Activated T-helper 2 cell treated with anti-CD3 and anti-CD28 coated beads, Interferon-gamma antibody, Interleukin-2, Interleukin-4, amounts not matched to agents 10 μg/mL and 5 μg/mL and 100 μg/mL, durations not matched to agents 14 hours and 24 hours and 36 hours (primary cell): ENCODE measurements at places on chromosomes 2 and 18. TPM values are rescaled to one million over a fixed set of nuclear protein-coding genes. Genes with fewer than 3 reads are reported as not detected.

The PLEKHA3 gene
- 28.7 and 29.3 TPM in 2 replicates for total RNA-seq

DNA sequence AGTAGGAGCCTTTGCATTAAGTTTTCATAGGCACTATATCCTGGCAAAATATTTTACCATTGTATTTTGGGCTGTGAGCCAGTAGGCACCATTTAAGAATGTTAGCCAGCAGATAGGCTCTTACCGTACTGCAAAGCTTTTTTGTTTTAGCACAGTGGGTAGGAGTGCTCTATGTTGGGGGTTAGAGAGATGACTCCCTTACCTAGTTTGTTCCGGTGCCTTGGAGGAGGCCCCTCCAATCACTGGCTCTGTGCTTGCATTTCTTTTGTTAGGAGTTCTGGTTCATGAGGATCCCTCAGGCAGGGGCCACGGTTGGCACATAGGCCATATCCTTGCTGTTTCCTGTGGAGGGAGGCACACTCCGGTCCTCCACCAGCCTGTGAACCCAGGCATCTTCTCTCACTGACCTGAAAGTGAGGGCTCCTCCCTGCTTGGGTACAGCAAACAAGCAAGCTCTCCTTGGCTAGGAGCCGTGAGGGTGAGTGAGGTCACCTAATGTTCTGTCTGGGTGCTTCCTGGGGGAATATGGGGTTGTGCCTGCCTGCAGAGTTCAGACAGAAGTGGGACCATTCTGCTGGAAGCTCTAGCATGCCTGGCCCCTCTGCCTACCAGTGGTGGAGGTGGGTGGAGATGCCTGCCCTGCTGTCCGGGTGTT is 29.8 kb downstream of the LTBP1 start:
- no peak for DNase-seq
- H3K36me3 ChIP-seq, result no peaks in the 10 kb centered on the region
- H3K4me3 ChIP-seq, result no peak overlapping the region
- no peak overlapping the region for H3K27ac ChIP-seq

- no peak overlapping the region for H3K4me3 ChIP-seq
- H3K27me3 ChIP-seq, result no peaks in the 10 kb centered on the region
- no peaks in the 10 kb centered on the region for H3K36me3 ChIP-seq
- H3K27ac ChIP-seq, result no peak overlapping the region
- no peaks in the 10 kb centered on the region for H3K4me1 ChIP-seq
Observed at GRCh38 chr2:14778015-14778414, 145.5 kb downstream of the LRATD1 start.

- peaks cover 49% of the 10 kb centered on the region for H3K27me3 ChIP-seq
- H3K4me3 ChIP-seq, result no peak overlapping the region
- H3K27ac ChIP-seq, result no peak overlapping the region
- H3K36me3 ChIP-seq, result no peaks in the 10 kb centered on the region
- H3K4me1 ChIP-seq, result peaks cover 5% of the 10 kb centered on the region
Observed at GRCh38 chr18:79798346-79798998, 734 bp downstream of the KCNG2 start.

DNA sequence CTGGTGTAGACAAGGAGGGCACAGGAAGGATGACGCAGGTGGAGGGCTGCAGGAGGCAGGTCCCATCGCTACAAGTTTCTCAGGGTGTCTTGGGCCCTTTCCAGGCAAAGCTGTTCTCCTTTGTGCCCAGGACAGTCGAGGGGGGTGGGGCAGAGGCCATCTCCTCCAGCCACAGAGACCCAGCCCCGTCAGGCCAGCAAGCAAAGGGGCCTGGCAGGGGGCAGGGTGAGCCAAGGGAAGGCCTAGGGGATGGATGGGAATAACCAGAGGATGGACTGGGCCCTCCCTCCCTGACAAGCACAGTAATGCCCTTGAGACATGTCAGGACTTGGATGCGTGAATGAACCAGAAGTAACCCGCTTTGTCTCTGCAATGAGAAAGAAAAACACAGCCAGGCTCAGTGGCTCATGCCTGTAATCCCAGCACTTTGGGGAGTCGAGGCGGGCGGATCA is 6.3 kb downstream of the TCF23 start:
- no peak for DNase-seq
- peaks cover 4% of the 10 kb centered on the region for H3K27me3 ChIP-seq
- H3K36me3 ChIP-seq, result no peaks in the 10 kb centered on the region
- no peak overlapping the region for H3K4me3 ChIP-seq
- H3K27ac ChIP-seq, result no peak overlapping the region
- peaks cover 6% of the 10 kb centered on the region for H3K4me1 ChIP-seq

- H3K36me3 ChIP-seq, result peaks cover 38% of the 10 kb centered on the region
- H3K4me3 ChIP-seq, result no peak overlapping the region
- DNase-seq, result no peak
- H3K4me1 ChIP-seq, result peaks cover 19% of the 10 kb centered on the region
- no peak overlapping the region for H3K27ac ChIP-seq
Observed at GRCh38 chr2:27912512-27912911, 22.0 kb downstream of the BABAM2 start.

GRCh38 chr2:120737340-120738101 is 1.9 kb downstream of the GLI2 start:
- no peak overlapping the region for H3K27ac ChIP-seq
- peak; percentile 7 for DNase-seq
- peaks cover 72% of the 10 kb centered on the region for H3K27me3 ChIP-seq

DNA sequence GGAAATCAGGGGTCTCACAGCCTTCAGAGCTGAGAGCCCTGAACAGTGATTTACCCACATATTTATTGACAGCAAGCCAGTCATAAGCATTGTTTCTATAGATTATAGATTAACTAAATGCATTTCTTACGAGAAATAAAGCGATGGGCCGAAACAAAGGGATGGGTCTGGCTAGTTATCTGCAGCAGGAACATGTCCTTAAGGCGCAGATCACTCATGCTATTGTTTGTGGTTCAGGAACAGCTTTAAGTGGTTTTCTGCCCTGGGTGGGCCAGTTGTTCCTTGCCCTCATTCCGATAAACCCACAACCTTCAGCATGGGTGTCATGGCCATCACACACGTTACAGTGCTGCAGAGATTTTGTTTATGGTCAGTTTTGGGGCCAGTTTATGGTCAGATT is 36.4 kb downstream of the TANC1 start:
- no peaks in the 10 kb centered on the region for H3K36me3 ChIP-seq
- no peak for DNase-seq
- no peaks in the 10 kb centered on the region for H3K4me1 ChIP-seq
- H3K27me3 ChIP-seq, result no peaks in the 10 kb centered on the region
